RCC 7860 (cell line): ENCODE measurements at places on chromosomes 3 and 15.

DNA sequence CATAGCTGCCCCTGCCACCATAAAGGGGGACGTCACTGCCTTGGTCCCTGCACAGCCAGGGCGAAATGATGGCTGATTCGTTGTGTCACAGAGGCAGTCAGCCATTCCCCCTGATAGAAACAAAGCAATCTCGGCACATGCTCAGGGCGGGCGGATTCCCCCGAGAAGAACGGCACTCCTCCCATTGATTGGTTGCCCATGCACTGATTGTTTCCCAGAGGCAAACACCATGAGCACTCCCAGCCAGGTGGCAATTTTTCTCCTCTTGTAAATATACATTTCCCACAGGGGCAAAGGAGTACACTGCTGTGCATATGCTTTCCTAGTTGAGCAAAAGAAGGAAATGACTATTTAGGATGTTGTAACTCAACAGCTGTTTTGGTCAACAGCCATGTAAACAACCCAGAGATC, 56.5 kb downstream of the KY start:
- DNase-seq = no peak

GRCh38 chr15:69606921-69607500, 154.4 kb downstream of the RPLP1 start:
- DNase-seq = no peak

DNA sequence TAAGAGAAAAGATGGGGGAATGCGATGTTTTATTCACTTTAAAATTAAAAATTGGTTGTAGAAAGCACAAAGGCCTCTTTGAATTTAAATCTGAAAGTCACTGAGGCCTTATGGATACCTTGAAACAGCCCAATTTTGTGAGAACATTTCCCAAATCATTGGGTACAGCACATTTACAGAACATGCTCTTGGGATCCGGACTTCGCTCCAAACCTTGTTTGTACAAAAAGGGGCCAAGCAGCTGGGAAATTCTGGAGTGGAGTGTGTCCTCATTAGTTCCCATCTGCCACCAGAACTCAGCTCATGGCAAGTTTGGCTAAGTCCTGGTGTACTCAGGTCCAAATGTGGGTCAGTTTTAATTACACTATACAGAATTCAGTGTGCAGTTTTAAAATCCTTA, 254.2 kb downstream of the ZBTB20 start:
- DNase-seq = no peak

GRCh38 chr15:74170071-74170844, 3.3 kb upstream of the ISLR start:
- no peak for DNase-seq

DNA sequence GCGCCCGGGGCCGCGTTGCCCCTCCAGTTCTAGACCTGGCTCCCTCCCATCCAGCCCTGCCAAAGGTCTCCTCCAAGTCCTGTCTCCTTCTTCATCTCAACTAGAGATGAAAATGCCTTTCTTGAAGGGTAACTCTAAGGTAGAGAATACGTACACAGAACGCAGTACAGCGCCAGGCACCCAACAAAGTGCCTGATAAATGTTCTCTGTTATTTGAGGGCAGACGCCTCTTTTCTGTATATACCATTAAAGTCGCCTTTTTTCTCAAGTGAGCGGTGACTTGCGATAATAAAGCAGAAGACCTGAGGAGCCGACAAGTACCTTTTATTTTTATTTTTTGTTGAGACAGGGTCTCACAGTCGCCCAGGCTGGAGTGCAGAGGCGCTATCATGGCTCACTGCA, 809 bp downstream of the CRTAP start:
- DNase-seq = no peak

- DNase-seq = no peak
These were observed 629.5 kb downstream of the MAGI1 start for GRCh38 chr3:65409176-65409569.

GRCh38 chr3:43199645-43200306, 86.6 kb upstream of the SNRK start:
- no peak for DNase-seq

GRCh38 chr3:133757701-133758567, 11.7 kb downstream of the TF start:
- DNase-seq = no peak

GRCh38 chr3:166527325-166527724, 690.1 kb upstream of the BCHE start:
- DNase-seq = no peak

GRCh38 chr3:69309814-69310213, 76.1 kb downstream of the FRMD4B start:
- DNase-seq = peak; percentile 6

DNA sequence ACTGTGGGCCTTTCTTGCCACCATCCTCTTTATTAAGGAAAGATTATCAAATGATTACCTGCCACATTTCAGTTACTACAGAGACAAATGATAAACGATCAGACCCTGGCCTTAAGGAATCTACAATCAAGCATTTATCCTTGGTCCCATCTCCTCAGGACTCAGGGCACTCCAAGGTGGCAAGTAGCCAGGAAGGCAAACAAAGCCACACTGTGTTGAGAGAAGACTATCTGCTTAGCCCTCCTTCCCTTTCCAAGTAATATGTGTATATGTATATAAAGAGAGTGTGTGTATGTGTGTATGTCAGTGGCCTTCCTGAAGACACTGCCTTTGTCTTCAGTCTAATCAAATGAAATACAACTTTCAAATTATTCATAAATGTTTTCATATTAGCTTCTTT, 490.1 kb upstream of the ATP11B start:
- DNase-seq = no peak

DNA sequence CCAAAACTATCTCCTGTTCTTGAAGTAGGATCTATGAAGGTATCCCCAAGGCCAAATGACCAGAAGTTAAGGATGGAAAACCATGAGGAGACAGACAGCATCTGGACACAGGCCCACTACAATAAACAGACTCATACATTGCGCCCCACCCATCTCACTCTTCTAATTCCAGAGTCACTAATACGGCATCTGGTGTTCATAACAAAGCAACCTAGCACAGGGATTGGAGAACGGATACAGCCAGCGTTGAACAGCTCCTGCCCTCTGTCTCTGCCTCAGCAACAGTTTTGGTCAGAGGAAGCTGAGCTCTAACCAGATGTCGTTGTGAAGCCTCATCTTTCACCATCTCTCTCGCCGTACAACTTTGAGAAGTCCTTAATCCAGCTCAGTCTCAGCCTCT, 44.5 kb upstream of the CCDC80 start:
- DNase-seq = no peak
